SK-MEL-5 (cell line): ENCODE measurements at places on chromosomes 2 and 18. TPM values are rescaled to one million over a fixed set of nuclear protein-coding genes. Genes with fewer than 3 reads are reported as not detected.

DNA sequence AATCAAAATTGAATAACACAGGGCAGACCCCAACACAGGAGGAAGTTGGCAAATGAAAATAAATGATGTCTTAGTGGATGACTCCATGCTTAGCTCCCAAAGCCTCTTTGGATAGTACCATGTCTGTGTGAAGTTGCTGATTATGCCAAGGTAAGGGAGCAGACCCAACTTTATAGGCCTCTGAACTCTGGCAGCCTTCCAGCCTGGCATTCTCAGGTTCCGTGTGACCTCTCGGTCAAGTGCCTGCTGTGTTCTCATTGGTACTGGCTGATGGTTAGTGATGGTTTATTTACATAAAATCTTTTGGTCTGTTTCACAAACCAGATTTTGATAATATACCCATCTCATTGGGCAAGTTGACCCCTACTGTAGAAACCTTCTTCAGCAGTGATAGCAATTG, 112.2 kb upstream of the TTC39C start:
- DNase-seq = no peak

- DNase-seq = no peak
These were observed 1.9 kb downstream of the BMPR2 start for GRCh38 chr2:202378001-202378400.

DNA sequence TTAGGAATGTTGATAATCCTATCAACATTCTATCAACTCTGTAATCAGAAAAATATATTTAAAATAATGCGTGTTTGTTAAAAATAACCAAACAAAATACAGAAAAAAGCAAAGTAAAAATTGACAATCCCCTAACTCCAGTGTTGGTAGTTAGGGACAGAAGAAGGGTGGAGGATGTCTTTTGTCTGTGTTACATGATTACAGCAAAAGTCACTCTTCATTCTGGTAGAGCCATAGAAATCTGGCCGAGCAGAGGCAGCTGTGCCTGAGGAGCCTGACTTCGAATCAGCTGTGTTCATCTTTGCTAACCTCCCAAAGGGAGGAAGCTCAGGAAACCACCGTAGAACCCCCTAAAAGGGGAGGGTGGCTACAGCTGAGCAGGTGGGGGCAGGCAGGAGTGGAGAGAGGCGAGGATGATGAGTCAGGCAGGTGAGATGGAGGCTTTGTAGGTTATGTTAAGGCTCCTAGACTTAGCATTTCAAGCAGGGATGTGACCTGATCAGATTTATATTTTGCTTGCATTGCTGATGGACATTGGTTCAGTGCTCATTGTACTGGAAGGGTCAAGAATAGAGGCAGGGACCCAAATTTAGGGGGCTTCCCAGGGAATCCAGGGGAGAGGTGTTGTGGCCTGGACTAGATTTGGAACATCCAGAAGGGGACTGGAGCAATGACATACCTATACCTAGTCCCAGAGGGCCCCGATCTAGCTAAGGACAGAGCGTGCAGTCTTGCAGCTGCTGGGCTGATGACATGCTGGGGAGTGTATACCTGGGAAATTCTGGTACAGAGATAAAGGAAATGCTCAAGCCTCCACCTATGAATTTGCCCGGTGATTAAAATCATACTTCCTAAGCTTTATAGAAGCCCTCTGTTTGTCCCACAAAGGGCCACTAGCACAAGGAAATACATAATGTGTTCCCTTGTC, 95.7 kb downstream of the NEDD4L start:
- no peak for DNase-seq

GRCh38 chr2:170236680-170237047, 58.7 kb downstream of the MYO3B start:
- no peak for DNase-seq

DNA sequence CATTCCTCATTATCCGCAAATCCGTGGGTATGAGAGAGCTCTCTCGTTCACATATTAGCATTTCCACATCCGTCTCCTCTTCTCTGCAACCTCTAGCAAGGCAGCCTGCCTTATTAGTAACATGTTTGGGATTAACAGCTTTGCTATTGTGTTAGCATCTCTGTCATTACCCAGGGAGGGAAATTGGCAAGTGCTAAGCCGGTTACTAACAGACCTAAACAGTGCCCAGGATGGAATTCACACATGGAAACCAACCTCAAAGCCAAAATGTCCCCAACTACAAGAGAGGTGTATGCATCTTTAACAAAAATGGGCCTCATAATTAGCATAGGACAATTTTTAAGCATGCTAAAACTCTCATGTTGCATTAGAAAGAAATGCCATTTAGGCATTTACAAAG, 309.0 kb upstream of the MEIS1 start:
- DNase-seq = no peak

- peak; percentile 84 for DNase-seq
These were observed 92.3 kb upstream of the SMAD2 start for GRCh38 chr18:48022531-48023329.

- no peak for DNase-seq
These were observed 272.0 kb upstream of the RAB12 start for GRCh38 chr18:8337211-8337610.

DNA sequence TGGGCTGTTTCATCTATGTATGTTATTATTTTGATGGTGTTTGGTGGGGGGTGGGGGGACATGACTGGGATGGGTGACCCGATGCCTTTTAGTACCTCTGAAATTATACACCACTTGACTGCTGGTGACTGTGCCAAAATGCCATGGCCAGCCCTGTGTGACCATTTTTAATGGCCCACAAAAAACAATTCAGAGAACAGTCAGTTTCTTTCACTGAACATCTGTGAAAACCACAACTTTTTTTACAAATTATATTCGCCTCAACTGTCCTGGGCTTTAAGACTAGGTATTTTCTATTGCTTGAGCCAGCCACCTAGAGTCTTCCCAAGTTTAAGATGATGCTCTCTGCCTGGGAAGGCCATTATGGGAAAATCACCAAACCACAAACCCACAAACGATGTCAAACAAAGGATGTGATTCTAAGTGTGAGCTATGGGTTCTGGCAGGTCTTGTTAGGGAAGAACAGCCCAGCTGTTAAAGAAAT, 33.9 kb downstream of the FN1 start:
- DNase-seq = peak; percentile 68

DNA sequence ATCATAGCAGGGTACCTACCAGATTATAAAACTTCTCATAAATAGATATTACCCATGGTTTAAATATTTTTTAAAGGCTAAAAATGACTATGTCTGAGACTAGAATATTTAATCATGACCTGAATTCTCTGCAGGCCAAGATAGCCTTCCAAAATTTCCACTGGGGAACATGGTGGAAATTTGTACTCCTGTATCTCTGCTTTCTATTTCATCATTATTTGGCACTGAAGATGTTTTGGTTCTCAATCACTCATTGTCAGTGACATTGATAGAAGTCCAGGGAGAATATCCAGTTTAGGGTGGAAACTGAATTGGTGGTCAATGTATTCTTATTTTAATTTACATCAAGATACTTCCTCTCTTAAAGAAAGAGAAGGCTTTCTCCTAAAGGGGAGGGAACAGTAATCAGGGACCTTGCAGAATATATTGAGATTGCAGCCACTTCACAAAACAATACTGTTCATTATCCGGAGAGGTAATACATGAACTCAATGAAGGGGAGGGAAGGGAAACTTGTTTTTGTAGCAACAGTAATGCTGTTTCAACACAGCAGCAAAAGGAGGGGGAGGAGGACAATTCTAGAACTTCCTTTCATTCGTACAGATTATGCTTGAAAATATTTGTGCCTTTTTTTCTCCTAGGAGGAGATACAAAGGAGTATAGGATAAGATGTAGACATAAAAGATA, 34.1 kb downstream of the EEF1B2 start:
- peak; percentile 28 for DNase-seq

GRCh38 chr18:62832282-62832681, 116.9 kb downstream of the PHLPP1 start:
- DNase-seq = peak; percentile 61

- DNase-seq = no peak
These were observed 77.1 kb upstream of the CD302 start for GRCh38 chr2:159875083-159875482.

GRCh38 chr18:43393174-43393573, 115.9 kb upstream of the SYT4 start:
- DNase-seq = no peak

The TTN gene
- under 0.01 TPM in 2 replicates for total RNA-seq

- no peak for DNase-seq
These were observed 5.2 kb downstream of the TTC39C start for GRCh38 chr18:24019641-24020331.
